Stimulated activated CD4-positive, alpha-beta T cell treated with anti-CD3 and anti-CD28 coated beads, Interleukin-15, amount 100 ng/mL, for 1 hour (primary cell): ENCODE measurements at places on chromosomes 2 and 18.

GRCh38 chr2:129056959-129057317 lies 738.3 kb upstream of the HS6ST1 start:
- DNase-seq, result no peak

- no peak for DNase-seq
These were observed 258.9 kb downstream of the DYSF start for GRCh38 chr2:71712158-71712818.

DNA sequence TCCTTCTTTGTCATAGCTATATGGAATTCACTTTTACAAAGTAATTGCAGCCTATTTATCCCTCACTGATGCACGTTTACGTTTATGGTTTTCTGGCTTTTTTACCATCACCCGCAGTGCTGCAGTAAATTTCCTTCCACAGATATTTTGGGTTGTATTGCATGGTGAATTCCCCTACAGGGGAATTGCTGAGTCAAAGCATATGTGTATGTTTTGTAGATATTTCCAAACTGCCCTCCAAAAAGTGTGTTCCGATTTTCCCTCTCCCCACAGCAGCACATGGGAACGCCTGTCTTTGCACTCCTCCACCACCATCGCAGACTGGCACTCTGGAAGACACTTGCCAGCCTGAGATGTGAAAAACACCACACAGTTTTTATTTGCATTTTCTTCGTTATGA lies 80.6 kb upstream of the UXS1 start:
- no peak for DNase-seq

- DNase-seq, result no peak
These were observed 38.3 kb downstream of the GCG start for GRCh38 chr2:162113776-162114168.

DNA sequence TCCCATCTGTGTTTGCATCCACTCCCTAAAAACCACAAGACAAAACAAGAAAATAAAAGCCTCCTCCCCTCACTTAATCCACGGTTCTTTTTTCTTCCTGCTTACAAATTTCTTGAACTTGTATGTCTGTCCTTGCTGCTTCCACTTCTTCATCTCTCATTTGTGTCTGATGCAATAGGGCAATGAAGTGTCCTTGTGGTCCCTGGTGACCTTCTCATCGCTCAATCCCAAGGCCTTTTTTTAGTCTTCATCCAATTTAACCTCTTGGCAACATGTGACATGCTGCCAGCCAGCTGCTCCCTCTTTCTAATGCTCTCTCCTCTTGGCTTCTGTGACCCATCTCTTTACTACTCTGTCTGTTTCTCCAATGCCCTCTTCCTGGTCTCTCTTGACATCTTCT lies 87.6 kb downstream of the SEMA4F start:
- DNase-seq, result no peak

DNA sequence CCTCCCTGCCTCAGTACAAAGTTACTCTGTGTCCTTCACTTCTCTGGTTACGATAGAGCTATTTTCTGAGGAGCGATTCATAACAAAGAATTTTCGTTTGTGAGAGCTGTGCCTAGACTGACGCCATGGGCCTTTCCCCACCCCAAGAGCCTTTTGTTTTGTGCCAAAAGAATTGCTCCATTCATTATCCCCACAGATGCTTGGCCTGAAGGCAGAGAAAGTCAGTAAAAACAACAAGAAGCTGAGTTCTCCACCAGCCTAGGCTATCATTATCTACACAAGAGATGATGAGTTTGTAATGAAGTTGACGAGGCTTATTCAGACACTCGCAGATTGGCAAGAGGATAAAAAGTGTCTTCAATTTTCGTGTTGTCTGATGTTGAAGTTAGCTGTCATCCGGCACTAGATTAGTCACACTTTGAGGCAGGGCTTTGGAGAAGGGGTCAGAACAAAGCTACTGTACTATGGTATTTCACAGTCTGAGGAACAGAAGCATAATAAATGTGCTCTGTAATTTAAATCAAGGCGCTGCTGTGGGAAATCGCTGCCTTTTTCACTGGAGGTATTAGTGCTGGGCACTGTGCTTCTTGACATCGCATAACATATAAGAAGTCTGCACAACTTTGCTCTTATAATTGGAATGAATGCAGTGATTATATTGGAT lies 278.4 kb upstream of the FIGN start:
- no peak for DNase-seq

DNA sequence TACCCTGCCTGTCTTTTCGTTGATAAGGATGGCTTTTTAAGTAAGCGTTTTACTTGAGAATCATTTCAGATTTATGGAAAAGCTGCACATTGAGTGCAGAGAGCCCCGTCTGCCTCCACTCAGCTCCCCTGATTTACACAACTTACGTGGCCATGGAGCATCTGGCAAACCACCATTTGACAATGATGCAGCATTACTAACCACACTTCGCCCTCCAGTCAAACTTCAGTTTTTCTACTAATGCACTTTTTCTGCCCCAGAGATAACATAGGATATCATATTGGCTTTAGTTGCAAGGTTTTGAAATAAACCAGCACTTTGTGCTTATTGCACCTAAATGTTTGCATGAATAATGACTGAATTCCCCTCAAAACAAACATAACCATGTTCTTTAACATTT lies 165.1 kb upstream of the TPO start:
- no peak for DNase-seq
